ENCODE measurements at places on chromosomes 2 and 18. TPM values are rescaled to one million over a fixed set of nuclear protein-coding genes. Genes with fewer than 3 reads are reported as not detected.
A peak's percentile ranks its signal among the peaks of the same experiment; 100 is the strongest.

UGT1A8 gene
- 0.87 TPM for total RNA-seq

MFF gene
- 196 TPM for total RNA-seq

MDH1B gene
- total RNA-seq, result 5.2 TPM

SOS1 gene
- 8.7 TPM for total RNA-seq

RIOK3 gene
- total RNA-seq, result 25.9 TPM

ANKRD30B gene
- not detected for total RNA-seq

TACR1 gene
- not detected for total RNA-seq

ZSWIM2 gene
- total RNA-seq, result not detected

SERPINB12 gene
- total RNA-seq, result not detected

RBM45 gene
- 23.5 TPM for total RNA-seq

SLC9A2 gene
- total RNA-seq, result 5.8 TPM

NOSTRIN gene
- not detected for total RNA-seq

VWA3B gene
- total RNA-seq, result not detected

DPP4 gene
- total RNA-seq, result 22.0 TPM

MC5R gene
- not detected for total RNA-seq

GRHL1 gene
- total RNA-seq, result 9.1 TPM

PCARE gene
- not detected for total RNA-seq

TUBA4B gene
- not detected for total RNA-seq

CCDC121 gene
- total RNA-seq, result 3.7 TPM

ATP6V1B1 gene
- not detected for total RNA-seq

NCKAP1 gene
- total RNA-seq, result 88.9 TPM

RPL31 gene
- total RNA-seq, result 1,520 TPM

DNA sequence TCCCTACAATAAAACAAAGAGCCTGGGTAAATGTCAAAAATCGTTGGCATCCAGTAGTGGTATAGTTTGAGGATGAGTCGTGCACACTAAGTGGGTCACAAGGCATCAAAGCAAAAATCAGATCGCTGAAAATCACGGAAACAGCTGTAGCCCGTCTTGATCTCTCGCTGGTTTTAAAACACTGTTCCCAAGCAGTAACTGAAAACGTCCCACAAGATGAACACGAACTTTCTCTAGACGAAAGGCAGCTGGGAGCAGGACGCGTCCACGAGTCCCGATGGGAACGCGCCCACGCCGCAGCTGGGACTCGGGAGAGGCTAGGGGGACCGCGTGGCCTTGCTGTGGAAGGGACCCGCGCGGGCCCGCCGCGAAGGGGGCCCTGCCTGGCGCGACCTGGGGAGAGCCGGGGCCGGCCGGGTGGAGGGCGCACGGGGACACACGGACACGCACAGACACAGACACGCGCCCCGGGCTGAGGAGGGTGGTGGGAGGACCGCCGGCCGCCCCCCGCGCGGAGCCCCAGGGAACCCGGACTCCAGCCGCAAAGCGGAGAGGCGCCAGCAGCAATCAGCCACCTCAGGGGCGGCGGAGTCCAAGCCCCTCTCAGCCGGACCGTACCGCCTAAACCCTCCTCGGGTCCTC lies 651 bp downstream of the STK17B start:
- DNase-seq, result no peak

DNA sequence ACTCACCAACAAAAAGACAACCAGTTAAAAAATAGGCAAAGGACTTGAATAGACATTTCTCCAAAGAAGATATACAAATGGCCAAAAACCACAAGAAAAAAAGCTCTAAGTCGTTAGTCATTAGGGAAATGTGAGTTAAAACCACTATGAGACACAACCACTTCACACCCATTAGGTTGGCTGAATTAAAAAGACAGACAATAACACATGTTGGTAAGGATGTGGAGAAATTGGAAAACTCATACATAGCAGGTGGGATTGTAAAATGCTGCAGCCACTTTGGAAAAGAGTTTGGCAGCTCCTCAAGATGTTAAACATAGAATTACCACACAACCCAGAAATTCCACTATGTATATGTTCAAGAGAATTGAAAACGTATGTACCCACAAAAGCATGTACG lies 117.6 kb upstream of the SPATS2L start:
- no peak for DNase-seq

DNA sequence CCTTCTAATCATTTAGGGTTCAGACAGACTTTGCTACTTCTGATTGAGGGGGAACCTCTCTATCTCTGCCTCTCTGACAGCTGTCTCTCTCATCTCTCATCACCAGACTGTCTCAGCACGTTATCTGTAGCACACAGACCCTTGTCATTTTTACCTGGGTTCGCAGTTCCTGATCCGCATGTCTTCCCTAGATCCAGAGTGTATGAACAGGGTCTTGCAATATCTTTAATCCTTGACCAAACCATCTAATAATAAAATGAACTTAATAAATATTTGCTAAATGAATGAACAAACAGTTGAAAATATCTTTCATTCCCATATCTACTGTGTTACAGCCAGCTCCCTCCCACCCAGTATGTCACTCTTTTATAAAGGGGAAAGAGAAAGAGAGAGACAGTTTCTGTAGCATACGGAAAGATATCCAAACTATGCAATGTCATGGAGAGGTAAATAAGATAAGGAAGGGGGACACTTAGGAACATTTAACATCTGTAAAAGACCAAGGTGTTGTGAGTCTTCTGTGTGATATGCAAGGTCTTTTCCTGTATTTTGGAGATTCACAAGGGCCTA lies 507.6 kb downstream of the SUCLG1 start:
- DNase-seq, result no peak

GRCh38 chr2:40397765-40398164 lies 54.1 kb downstream of the SLC8A1 start:
- DNase-seq, result no peak

GRCh38 chr18:50203801-50204604 lies 9.1 kb upstream of the MYO5B start:
- DNase-seq, result peak; percentile 19

GRCh38 chr18:23502516-23503037 lies 734 bp upstream of the RMC1 start:
- no peak for DNase-seq

- DNase-seq, result no peak
Observed at GRCh38 chr2:74072565-74072964, 75.1 kb downstream of the BOLA3 start.

GRCh38 chr2:70906439-70907005 lies 29.2 kb upstream of the ATP6V1B1 start:
- DNase-seq, result no peak

DNA sequence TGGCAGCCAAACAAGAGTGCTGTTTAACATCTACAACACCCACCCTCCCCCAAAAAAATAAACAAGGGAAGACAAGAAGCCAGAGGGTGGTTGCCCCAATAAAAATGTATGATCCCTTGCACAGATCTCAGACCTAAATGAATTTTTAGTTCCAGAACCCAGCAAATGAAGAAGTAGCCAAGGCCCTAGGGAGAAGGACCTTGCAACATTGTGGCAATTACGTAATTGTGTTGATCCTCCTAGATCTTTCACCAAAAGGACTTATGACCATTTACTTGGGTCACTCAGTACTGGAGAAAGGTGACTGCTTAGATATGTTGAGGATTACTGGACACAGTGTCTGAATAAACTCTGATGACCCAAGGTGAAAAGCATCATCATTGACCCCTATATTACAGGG lies 1393.8 kb downstream of the LRP1B start:
- DNase-seq, result no peak

DNA sequence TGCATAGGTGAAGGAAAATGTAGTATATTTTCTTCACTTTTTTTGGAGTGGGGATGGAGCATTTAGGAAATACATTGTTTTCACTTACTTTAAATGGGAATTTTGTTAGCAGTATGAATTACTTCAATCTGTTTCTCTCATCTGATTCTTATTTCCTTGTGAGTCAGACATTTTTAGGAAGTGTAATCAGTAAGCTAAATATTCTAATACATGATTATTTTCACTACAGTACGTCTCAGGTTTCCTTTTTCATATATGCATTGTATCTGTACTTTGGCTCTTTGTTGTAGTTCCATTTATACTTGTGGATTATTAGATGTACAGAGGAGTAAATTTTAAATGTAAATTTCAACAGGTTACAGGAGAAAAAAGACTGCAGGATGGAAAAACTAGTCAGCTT lies 27.9 kb downstream of the GPD2 start:
- no peak for DNase-seq

DNA sequence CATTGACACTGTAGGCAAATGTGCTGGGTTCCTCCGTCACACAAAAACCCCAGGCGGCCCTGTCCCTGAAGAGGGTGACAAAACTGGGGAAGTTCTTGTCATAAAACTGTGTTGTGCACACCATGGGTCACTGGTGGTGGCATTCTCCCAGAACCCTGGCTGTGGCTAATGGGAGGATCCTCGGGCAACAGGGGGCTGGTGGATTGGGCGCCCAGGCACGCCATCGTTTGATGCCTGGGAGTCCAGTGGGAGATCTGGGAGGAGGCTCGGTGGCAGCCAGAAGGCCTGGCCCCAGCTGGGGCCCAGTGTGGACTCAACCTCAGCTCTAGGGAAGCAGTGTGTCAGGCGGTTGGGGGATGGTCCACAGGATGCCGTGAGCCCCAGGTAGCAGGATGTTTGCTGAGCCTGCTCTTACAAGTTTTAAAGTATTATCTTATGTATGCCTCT lies 140.7 kb downstream of the ACOXL start:
- DNase-seq, result no peak

DNA sequence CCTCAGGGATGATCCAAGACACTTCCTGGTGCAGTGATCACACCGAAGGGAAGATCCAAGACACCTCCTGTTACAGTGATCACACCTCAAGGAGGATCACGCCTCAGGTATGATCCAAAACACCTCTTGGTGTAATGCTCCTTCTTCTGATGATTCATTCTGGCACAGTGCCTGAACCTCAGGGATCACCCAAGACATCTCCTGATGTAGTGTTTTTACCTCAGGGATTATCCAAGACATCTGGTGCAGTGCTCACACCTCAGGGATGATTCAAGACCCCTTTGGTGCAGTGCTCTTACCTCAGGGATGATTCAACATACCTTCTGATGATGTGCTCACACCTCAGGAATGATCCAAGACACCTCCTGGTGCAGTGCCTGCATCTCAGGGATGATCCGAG lies 124.4 kb downstream of the ASB1 start:
- no peak for DNase-seq

GRCh38 chr2:100844514-100844913 lies 24.6 kb downstream of the NPAS2 start:
- DNase-seq, result no peak

- DNase-seq, result no peak
Observed at GRCh38 chr18:8063733-8064132, 496.6 kb downstream of the PTPRM start.

- peak; percentile 63 for DNase-seq
Observed at GRCh38 chr18:7317804-7318231, 86.9 kb downstream of the LRRC30 start.

- no peak for DNase-seq
Observed at GRCh38 chr2:62264186-62264585, 68.3 kb downstream of the B3GNT2 start.

- DNase-seq, result peak; percentile 31
Observed at GRCh38 chr2:211351987-211352386, 795.6 kb downstream of the CPS1 start.

DNA sequence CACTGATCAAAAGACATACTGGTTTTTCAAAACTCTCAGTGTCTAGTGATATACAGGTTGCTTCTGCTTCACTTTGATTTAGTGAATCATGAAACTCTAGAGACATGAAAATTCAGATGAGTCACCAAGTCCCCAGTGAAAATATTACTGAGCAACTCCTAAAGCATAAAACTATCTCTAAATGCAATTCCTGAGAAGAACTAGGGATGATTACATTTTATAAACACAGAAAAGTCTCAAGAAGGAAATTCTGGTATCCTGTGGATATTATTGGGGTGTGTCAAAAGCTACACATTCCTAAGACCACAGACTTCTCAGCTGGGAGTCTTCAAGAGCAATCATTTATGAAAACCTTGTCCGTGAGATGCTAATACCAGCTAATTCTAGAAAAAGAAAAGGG lies 9.7 kb downstream of the LRRTM4 start:
- peak; percentile 73 for DNase-seq

- no peak for DNase-seq
Observed at GRCh38 chr2:153373510-153374279, 104.9 kb downstream of the RPRM start.

DNA sequence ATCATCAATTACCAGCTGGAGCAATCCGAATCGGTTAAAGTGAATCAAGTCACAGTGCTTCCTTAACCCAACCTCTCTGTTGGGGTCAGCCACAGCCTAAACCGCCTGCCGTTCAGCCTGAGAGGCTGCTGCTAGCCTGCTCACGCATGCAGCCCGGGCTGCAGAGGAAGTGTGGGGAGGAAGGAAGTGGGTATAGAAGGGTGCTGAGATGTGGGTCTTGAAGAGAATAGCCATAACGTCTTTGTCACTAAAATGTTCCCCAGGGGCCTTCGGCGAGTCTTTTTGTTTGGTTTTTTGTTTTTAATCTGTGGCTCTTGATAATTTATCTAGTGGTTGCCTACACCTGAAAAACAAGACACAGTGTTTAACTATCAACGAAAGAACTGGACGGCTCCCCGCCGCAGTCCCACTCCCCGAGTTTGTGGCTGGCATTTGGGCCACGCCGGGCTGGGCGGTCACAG lies 496 bp upstream of the ITGA4 start:
- DNase-seq, result no peak

DNA sequence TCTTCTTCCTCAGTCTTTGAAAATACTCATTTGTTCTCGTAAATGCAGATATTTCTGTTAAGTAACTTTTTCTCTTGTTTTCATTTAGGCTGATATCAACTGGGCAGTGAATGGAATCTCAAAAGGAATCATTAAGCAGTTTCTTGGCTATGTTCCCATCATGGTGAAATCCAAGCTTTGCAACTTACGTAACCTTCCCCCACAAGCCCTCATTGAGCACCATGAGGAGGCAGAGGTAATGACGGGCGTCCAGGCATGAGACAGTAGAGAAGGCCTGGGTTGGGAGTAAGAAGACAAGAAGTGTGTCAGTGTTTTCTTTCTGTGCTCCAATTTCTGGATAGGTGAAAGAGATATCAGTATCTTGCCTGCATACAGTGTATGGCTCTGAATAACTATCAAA lies 5.1 kb downstream of the POLR1B start:
- peak; percentile 85 for DNase-seq

- no peak for DNase-seq
Observed at GRCh38 chr2:8590938-8591337, 90.9 kb upstream of the ID2 start.

DNA sequence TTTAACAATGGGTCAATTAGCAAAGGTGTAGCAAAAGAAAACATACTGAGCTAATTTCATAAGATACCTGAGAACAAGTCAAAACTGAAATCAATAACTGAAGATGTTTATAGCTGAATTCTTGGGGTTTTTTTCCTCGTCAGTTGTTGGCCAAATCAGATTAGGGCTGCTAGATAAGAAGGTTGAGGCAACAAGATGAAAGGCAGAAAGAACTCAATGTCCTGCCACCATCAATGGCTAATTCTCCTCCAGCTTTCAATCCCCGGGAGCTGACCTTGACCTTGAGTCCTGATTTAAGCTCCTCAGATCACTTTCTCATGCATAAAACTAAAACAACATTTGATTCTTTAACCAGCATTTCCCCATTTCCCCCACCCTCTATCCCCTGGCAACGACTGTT lies 61.8 kb downstream of the MREG start:
- no peak for DNase-seq

GRCh38 chr2:27640722-27641245 lies 11.9 kb downstream of the GPN1 start:
- no peak for DNase-seq

GRCh38 chr2:191611614-191612013 lies 66.3 kb upstream of the NABP1 start:
- no peak for DNase-seq

GRCh38 chr18:56130481-56130880 lies 507.9 kb downstream of the TXNL1 start:
- no peak for DNase-seq

Data from Caki2 (cell line).